ENCODE measurements at places on chromosomes 6 and 20.

GRCh38 chr20:63457737-63458136 lies 14.7 kb downstream of the KCNQ2 start:
- DNase-seq: peak; percentile 81

- DNase-seq: no peak
Measured at GRCh38 chr6:53035549-53036213, 29.5 kb upstream of the FBXO9 start.

GRCh38 chr6:85764844-85765243 lies 122.2 kb upstream of the SYNCRIP start:
- DNase-seq: no peak

DNA sequence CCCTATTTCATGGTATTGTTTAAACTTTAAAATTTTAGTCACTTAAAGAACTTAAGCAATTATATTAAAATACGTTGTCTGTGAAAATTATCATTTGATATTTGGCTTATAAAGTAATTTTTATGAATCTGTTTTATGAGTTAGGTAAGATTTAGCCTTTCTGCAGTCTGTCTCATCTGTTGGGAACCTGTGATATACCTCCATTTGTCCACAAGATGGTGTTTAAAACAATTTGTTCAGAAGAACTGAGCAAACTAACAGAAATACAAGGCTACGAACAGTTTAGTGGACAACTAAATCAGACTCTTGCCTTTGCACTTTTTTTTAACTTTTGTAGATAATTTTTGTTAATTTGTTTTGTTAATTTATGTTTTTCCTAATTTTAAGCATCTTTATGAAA lies 92.4 kb downstream of the COL9A1 start:
- DNase-seq: no peak

DNA sequence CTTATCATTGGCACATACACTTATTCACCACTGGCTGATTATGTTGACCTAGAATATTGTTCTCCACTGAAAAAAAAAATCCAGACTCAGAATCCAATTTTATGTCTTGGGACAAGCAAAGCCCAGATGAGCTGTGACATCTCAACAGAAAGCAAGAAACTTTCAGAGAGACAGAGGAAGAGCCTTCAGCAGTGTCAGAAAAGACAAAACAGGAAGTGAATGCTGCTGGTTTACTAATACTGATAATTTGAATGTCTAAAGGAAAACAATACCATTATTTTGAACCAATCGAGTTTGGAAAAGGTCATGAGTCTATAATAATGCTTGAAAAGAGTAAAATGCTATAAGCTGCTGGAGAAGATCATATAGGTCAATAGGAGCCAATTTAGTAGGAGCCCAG lies 179.8 kb upstream of the RIMS1 start:
- DNase-seq: no peak

All from NCI-H69 (cell line).